WTC11 (cell line): ENCODE measurements at places on chromosomes 3 and 15. TPM values are rescaled to one million over a fixed set of nuclear protein-coding genes. Genes with fewer than 3 reads are reported as not detected.
A peak's percentile ranks its signal among the peaks of the same experiment; 100 is the strongest.

GRCh38 chr3:170903123-170903522 is 5.3 kb downstream of the EIF5A2 start:
- H3K36me3 ChIP-seq: peaks cover 4% of the 10 kb centered on the region
- H3K27me3 ChIP-seq: peaks cover 26% of the 10 kb centered on the region
- no peak overlapping the region for H3K4me3 ChIP-seq
- H3K27ac ChIP-seq: no peak overlapping the region

DNA sequence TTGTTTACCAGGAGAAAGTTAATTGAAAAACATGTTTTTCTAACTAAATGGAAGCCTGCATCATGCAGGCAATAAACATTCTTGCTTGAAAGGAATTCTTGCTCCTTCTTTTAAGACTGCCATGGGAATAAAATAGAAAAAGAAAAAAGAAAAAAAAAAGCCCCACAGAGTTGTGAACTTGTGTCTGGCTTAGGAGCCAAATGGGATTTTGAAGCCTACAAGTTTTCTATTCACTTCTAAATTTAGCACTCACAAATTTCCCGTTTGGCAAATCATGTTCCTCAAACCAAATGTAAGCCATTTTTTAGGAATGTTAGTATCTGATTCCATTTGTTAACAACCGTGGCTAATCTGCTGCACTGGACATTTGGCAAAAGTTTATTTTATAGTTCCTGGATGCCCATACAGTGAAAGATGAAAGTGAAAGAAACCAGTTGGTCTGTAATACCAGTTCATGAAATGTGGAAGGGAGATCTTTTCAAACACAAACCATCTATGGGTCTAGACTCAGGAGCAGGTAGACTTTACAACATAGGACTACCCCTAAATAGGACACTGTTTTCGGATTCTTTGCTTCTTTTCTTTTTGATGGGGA is 133.8 kb upstream of the GMNC start:
- no peak overlapping the region for H3K4me3 ChIP-seq
- H3K36me3 ChIP-seq: no peaks in the 10 kb centered on the region
- no peaks in the 10 kb centered on the region for H3K27me3 ChIP-seq
- no peak for DNase-seq

DNA sequence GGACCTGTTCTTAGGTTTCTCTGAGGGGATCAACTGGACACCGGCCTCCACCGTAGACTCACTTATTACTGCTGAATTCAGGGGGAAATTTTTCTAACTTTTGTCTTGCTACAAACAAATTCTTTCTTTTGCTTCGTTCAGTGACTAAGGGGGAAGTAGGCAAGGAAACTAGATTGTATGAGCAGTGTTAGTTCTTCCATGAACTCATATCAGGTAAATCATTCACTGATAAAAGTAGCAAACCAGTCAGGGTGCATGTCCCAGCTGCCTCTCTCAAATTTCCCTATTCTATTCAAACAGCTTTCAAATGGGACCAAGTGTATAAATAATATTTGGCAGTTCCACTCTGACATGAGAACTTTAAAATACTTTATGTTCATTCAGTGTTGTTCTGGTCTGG is 7.3 kb upstream of the CCDC13 start:
- H3K4me3 ChIP-seq: no peak overlapping the region
- H3K36me3 ChIP-seq: peaks cover 14% of the 10 kb centered on the region
- peaks cover 6% of the 10 kb centered on the region; the same call in 1 of the 2 replicates for H3K4me1 ChIP-seq
- H3K27ac ChIP-seq: no peak overlapping the region
- DNase-seq: no peak

The AP3B2 gene
- total RNA-seq: 15.2 to 17.7 TPM (median 17.5 TPM) in 3 replicates

GRCh38 chr3:81245043-81245442 is 516.4 kb downstream of the GBE1 start:
- DNase-seq: no peak
- no peaks in the 10 kb centered on the region for H3K36me3 ChIP-seq
- H3K4me3 ChIP-seq: no peak overlapping the region
- no peak overlapping the region for H3K27ac ChIP-seq
- H3K4me1 ChIP-seq: peaks cover 20% of the 10 kb centered on the region

GRCh38 chr3:37171144-37171543 is 3.2 kb downstream of the LRRFIP2 start:
- no peak for DNase-seq
- H3K36me3 ChIP-seq: no peaks in the 10 kb centered on the region
- H3K4me1 ChIP-seq: peaks cover 19% of the 10 kb centered on the region

- H3K27me3 ChIP-seq: no peaks in the 10 kb centered on the region; the same call in 1 of the 2 replicates
- H3K36me3 ChIP-seq: no peaks in the 10 kb centered on the region
- peaks cover 41% of the 10 kb centered on the region for H3K4me1 ChIP-seq
- no peak for DNase-seq
- H3K27ac ChIP-seq: no peak overlapping the region
- no peak overlapping the region for H3K4me3 ChIP-seq
Observed at GRCh38 chr15:96264351-96264798, 66.1 kb upstream of the NR2F2 start.

GRCh38 chr3:111904376-111905241 is 45.5 kb downstream of the PHLDB2 start:
- H3K4me1 ChIP-seq: no peaks in the 10 kb centered on the region
- DNase-seq: no peak
- no peak overlapping the region for H3K4me3 ChIP-seq
- peaks cover 11% of the 10 kb centered on the region for H3K36me3 ChIP-seq

The UTS2B gene
- 0.55 to 0.57 TPM in 2 of 3 replicates, not detected in the other for total RNA-seq

GRCh38 chr3:8888301-8888915 is 74.9 kb downstream of the RAD18 start:
- H3K27me3 ChIP-seq: no peaks in the 10 kb centered on the region
- H3K36me3 ChIP-seq: peaks cover 26% of the 10 kb centered on the region
- no peak for DNase-seq
- no peak overlapping the region for H3K27ac ChIP-seq
- no peak overlapping the region for H3K4me3 ChIP-seq

The PLA2G4F gene
- 0.11 to 0.18 TPM (median 0.16 TPM) in 3 replicates for total RNA-seq

The EXOG gene
- total RNA-seq: 12.2 to 13.7 TPM (median 12.9 TPM) in 3 replicates

DNA sequence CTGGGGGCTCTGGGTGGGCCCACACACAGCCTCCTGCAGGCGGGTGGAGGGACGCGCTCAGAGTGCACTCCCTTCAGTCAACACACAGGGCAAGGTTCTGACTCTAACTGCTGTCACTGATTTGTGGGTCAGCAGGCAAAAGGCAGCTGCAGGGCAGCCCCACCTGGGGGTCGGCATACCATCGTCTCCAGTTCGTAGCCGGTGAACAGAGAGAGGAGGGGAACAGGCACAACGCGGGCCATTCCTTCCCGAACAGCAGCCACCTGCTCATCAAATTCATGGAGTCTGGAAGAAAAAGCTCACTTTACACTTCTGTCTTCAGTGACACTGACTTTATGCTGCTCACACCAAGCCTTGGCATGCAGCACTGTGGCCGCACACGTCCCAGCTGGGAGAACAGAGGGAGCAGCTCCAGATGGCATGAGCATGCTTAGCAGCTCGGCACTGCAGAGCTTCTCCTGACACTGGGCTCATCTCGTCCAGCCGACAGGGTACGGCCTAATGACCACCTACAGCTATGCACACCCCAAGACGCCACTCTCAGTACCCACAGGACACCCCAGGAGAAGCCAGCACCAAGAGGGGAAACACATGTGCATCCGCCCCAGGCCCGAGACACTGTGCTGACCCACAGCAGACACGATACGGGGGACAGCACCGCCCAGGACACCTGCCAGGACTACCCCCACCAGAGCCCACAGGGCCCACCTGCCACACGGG is 14.4 kb upstream of the OCA2 start:
- peaks cover 7% of the 10 kb centered on the region for H3K27me3 ChIP-seq
- H3K36me3 ChIP-seq: peaks cover 62% of the 10 kb centered on the region
- no peak overlapping the region for H3K27ac ChIP-seq
- DNase-seq: no peak
- H3K4me3 ChIP-seq: no peak overlapping the region
- peaks cover 4% of the 10 kb centered on the region; the same call in 1 of the 2 replicates for H3K4me1 ChIP-seq

DNA sequence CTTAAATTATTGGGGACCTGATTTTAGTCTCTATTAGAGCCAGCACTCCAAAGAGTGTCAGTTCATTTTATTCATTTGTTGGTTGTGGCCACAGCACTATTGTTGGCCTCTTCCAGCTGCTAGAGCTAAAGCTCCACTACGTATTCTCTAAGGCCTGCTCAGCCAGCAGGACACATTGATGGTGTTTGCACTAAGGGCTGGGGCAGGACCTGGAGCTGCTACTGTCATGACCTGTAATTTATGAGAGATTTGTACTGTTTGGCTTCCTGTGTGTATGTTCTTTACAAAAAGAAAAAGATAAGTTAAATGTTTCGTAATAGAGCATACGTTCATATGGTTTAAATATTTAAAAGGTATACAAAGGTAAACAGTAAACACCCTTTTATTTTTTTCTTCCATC is 8.1 kb downstream of the GFM1 start:
- peaks cover 46% of the 10 kb centered on the region for H3K36me3 ChIP-seq
- no peaks in the 10 kb centered on the region for H3K4me1 ChIP-seq
- DNase-seq: no peak

DNA sequence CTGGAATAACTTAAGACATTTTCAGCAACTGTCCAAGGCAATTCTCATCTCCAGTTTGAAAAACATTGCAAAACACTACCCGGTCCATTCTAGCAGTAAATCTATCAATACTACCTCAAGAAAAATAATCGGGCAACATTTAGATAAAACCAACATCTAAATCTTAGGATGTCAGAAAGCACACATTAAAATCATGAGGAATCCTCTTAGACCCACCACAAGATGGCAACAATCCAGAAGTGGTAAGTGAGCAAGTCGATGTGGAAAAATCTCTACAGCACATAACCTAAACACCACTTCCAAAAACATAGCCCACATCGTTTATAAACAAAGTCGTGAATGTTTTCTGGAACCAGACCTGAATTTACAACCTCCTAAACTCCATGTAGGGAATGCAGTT is 5.7 kb downstream of the PLCH1 start:
- no peaks in the 10 kb centered on the region for H3K27me3 ChIP-seq
- H3K36me3 ChIP-seq: peaks cover 3% of the 10 kb centered on the region
- H3K4me3 ChIP-seq: no peak overlapping the region
- H3K27ac ChIP-seq: peak overlapping the region; percentile 35; the same call in 1 of the 2 replicates
- no peak for DNase-seq
- H3K4me1 ChIP-seq: peaks cover 34% of the 10 kb centered on the region

DNA sequence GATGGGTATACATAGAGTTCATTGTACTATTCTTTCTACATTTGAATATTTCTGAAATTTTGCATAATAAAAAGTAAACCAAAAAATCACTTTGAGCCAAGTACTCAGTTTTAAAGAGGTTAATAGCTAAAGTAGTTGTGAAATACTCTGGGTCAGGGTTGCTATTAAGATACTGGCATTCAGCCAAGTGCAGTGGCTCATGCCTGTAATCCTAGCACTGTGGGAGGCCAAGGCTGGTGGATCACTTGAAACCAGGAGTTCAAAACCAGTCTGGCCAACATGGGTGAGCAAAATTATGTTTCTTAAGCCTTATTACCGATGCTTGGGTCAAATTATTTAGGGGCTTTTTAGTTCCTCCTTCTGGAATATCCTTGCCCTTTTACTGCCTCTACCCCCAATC is 122.0 kb upstream of the MELTF start:
- no peaks in the 10 kb centered on the region for H3K27me3 ChIP-seq
- no peak overlapping the region for H3K4me3 ChIP-seq
- peaks cover 30% of the 10 kb centered on the region for H3K36me3 ChIP-seq
- H3K4me1 ChIP-seq: peaks cover 15% of the 10 kb centered on the region
- no peak for DNase-seq
